ENCODE measurements at places on chromosomes 2 and 18. TPM values are rescaled to one million over a fixed set of nuclear protein-coding genes. Genes with fewer than 3 reads are reported as not detected.

DNA sequence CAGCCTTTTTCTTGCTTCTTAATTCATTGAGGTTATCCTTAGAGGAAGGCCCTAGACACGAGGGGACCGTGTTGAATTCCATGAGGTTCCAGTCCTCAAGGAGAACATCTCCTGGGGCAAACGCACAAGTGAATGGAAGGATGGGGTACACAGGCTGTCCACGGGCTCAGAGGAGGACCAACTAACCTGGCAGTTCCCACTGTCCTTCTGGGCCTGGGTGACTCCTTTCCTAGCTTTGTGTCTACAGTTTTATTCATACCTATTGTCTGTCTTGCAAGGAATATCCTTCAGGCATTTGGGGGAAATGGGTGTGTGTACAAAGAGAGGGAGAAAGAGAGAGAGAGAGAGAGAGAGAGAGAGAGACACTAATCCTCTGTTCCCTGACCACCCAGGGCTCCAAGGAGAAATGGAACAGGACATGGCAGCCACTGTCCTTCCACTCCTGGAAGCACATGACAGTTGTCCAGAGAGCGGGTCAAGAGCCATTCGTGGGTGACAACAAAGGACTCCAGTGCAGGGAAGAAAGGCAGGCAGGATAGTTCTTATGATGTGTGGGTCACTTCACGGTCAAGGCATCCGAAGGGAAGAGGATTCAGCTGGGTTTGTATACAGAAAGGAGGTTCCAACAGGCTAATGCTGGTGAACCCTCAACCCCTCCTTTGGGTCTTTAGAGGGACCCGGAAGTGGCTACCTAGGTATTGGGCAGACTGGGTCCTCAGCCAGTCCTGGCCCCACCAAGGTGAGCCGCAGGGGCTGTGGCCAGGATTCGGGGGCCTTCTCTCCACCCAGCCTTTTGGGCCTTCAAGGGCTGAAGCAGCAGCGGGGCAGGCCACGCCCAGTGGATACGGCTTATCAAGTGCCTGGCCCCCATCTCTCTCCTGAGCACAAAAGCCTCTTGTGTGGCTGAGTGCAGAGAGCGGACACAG, 150.6 kb downstream of the MYCN start:
- DNase-seq, result no peak

- DNase-seq, result no peak
These were observed 155.1 kb upstream of the RASGRP3 start for GRCh38 chr2:33321236-33321771.

The FOXD4L1 gene
- not detected for total RNA-seq

The CNOT9 gene
- 64.3 TPM for total RNA-seq

The FAM124B gene
- total RNA-seq, result not detected
